ENCODE measurements at places on chromosomes 16 and 17.

GRCh38 chr17:81328489-81328888 lies 33.4 kb upstream of the SLC38A10 start:
- DNase-seq, result no peak

DNA sequence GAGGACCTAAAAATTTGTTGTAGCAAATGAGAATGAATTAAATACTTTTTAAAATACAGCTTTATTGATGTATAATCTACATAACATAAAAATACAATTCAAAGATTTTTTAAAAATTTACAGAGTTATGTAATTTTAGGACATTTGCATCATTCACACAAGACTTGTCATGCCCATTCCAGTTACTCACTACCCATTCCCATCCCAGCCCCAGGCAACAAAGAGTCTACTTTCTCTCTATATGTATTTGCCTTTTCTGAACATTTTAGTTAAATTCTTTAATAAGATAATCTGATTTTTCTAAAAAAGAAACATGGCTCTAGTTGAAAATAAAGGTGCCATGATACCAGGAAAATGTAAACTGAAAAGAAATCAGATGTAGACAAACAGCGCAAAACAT lies 354.2 kb downstream of the PMP22 start:
- DNase-seq, result no peak

DNA sequence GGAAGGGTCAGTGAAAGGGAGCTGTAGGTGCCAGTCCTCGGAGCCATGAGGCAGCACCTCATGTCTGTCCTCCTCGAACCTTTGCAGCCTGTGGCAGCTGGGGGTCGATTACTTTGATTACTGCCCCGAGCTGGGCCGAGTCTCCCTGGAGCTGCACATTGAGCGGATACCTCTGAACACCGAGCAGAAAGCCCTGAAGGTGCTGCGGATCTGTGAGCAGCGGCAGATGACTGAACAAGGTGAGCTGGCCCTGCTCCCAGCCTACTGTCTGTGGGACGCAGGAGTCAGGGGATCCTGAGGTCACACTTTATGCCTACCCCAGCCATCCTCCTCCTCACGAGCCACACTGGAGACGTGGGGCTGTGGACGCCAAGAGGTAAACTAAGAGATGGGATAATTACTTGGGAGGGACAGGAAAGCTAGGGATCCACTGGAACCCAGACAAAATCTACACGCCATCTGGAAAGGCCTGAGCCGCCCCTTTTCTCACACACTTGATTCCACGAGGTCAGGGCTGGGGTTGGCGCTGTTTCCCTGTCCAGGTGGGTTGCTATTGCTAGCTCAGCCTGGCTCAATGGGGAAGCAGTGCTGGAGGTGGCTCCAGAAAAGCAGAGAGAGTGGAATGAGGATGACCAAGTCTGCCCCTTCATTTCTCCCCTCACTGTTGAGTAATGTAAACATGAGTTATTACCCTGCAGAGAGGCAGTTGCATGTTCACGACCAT lies 26.4 kb downstream of the NUP85 start:
- no peak for DNase-seq

- no peak for DNase-seq
Observed at GRCh38 chr16:49305406-49305805, 23.8 kb upstream of the CBLN1 start.

- no peak for DNase-seq
Observed at GRCh38 chr16:77599793-77600415, 122.4 kb upstream of the NUDT7 start.

DNA sequence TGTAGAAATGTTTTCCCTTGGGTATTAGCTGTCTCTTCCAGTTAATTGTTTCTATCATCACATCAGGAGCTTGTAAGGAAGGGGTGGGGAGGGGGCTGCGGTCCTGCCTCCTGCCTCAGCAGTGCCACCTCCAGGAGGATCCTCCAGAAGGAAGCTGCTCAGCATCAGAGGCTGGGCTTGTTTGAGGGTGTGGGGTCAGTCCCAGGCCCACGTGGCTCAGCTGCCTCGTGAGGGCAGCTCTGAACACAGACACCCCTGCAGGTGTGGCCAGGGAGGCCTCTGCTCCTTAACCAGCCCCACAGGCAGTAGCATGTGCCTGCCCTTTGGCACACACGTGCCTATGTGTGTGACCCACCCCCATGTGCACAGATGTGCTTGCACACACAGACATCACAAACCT lies 46.3 kb downstream of the MRM1 start:
- no peak for DNase-seq

GRCh38 chr16:8430401-8430800 lies 159.9 kb downstream of the TMEM114 start:
- no peak for DNase-seq

DNA sequence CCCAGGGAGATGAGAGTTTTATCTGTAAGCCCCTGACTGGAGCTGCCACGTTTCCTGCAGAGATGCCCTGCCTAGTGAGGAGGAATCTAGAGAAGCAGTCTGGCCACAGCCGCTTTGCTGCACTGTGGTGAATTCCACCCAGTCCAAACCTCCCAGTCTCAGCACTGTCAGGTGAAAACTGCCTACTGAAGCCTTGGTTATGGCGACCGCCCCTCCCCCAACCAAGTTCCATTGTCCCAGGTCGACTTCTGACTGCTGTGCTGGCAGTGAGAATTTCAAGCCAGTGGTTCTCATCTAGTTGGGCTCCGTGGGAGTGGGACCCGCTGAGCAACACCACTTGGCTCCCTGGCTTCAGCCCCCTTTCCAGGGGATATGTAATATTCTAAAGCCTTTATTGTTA lies 10.2 kb upstream of the LYZL6 start:
- no peak for DNase-seq

- no peak for DNase-seq
Observed at GRCh38 chr17:33124871-33125551, 133.4 kb downstream of the SPACA3 start.

- no peak for DNase-seq
Observed at GRCh38 chr16:11593581-11593980, 6.9 kb upstream of the LITAF start.

DNA sequence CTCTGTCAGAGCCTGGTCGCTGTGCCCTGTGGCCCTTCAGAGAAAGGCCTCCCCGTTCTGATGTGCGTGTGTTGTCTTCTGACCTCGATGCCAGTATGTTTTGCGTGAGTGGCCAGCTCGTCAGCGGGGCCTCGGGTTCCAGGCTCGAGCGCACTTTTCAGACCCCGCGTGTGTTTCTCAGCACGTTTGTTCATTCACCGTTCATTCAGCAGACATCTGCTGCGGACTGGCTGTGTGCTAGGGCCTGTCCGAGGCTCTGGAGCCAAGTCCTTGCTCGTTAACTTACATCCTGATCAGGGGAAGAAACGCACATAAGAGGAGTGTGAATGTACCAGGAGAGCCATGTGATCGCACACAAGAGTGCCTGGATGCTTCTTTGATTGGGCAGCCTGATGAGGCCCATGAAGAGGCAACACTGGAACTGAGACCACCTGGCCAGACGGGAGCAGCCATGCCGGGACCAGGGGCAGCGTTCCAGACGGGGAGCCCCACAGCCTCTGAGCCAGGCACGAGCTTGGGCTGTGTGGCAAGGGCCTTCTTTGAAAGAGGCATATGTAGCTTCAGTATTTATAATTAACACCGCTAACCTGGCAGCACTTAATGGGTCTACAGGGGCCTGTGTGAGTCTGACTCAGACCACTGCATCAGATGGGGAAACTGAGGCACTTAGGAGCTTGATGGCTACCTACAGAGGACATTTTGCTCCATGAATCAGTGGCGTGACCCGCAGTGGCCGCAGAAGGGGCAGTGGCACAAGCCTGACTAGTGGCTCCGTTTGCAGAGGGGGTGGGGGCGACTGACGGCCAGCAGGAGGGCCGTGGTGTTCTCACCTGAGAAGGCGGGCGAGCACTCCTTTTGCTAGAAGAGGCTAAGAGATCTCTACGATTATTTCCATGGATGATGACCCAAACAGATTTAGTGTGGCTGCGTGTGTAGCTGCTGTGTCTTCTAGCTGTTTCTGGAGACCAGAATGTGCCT lies 187.9 kb upstream of the CHMP6 start:
- DNase-seq, result no peak

- peak; percentile 73 for DNase-seq
Observed at GRCh38 chr17:21252796-21253645, at the start of gene NATD1. Gene NATD1 (minus strand): TSS chr17:21253410. CDS start chr17:21253264, 146 bp downstream.

GRCh38 chr16:79421126-79421525 lies 179.4 kb downstream of the MAF start:
- no peak for DNase-seq

GRCh38 chr17:71392715-71393567 lies 727.9 kb upstream of the SOX9 start:
- no peak for DNase-seq

DNA sequence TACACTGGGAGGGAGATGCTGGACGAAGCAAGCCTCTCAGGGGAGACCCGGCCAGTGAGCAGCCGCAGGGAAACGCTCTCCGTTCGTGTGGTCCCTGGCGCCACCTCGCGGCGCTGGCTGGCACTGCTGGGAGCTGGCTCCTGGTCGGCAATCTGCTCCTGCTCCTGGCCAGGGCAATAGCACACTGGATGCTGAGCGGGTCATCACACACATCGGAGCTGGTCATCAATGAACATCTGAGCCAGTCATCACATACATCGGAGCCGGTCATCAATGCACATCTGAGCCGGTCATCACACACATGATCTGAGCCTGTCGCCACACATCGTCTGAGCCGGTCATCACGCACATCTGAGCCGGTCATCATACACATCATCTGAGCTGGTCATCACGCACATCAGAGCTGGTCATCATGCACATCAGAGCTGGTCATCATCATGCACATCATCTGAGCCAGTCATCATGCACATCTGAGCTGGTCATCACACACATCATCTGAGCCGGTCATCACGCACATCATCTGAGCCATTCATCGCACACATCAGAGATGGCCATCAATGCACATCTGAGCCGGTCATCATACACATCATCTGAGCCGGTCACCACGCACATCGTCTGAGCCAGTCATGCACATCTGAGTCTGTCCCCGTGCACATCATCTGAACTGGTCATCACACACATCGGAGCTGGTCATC lies 217.3 kb downstream of the RBFOX3 start:
- DNase-seq, result peak; percentile 51

DNA sequence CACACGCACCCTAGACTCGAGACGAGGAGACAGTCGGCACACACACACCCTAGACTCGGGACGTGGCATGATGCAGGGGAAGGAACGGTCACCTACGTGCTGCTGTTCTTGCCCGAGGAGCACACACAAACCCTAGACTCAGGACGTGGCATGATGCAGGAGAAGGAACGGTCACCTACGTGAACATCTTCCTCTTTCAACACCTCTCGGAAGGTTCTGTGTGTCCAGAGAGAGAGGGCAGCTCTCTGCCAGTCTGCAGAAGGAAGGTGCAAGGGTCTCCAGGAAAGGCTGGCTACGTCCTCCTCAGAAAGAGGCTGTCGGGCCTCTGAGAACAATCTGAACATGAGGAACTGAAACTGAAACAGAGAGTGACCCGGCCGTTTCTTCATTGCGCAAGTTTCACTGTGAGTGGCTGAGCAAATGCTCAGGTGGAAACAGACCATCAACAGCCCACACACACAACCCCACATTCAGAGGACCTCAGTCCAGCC lies 43.4 kb downstream of the ZNF276 start:
- no peak for DNase-seq

DNA sequence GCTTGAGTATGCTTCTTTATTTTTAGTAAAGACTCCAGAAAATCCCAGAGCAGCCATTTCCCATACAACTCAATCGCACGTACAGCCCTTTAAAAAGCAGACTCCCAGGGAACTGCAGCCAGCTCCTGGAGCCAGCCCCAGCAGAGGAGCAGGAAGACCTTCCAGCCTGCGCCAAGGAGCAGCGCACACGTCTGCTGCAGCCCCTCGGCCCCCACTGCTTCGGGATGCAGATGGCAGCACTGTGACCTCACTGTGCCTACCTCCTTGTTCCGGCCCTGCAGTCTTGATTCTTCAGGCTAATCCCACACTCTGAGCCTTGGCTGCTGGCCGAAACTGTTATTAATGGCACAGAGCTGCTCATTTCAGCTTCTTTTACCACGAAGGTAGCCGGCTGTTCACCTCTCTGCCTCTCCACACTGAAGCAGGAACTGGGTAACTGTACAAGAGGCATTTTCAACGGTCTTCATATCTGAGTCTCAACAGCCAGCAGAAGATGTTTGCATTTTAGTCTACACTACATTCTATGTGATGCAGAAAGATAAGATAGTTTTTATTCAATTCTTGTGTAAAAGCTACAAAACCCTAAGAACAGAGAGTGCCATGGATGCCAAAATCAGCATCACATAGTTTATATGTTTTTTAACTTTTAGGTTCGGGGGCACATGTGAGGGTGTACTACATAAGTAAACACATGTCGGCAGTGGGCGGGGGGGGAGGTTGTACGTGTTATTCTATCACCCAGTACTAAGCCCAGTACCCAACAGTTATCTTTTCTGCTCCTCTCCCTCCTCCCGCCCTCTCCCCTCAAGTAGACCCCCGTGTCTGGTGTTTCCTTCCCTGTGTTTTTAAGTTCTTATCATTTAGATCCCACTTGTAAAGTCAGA lies 130.9 kb downstream of the ANKRD11 start:
- DNase-seq, result no peak

DNA sequence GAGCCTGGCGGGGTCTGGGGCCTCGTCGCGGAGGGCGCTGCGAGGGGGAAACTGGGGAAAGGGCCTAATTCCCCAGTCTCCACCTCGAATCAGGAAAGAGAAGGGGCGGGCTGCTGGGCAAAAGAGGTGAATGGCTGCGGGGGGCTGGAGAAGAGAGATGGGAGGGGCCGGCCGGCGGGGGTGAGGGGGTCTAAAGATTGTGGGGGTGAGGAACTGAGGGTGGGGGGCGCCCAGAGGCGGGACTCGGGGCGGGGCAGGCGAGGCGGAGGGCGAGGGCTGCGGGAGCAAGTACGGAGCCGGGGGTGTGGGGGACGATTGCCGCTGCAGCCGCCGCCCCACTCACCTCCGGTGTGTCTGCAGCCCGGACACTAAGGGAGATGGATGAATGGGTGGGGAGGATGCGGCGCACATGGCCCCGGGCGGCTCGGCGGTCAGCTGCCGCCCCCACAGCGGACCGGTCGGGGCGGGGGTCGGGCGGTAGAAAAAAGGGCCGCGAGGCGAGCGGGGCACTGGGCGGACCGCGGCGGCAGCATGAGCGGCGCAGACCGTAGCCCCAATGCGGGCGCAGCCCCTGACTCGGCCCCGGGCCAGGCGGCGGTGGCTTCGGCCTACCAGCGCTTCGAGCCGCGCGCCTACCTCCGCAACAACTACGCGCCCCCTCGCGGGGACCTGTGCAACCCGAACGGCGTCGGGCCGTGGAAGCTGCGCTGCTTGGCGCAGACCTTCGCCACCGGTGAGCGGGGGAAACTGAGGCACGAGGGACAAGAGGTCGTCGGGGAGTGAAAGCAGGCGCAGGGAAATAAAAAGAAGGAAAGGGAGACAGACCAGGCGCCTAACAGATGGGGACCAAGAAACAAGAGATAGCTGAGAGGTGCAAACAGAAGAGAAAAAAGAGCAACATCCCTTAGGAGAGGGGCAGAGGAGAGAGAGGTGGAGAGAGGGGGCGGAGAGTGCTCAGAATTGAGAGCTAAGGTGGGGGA lies at the start of gene PNMT:
TSS of gene PNMT (plus strand) at position 509 of the 980 bp plus-strand sequence. CDS start at position 532, 23 bp downstream.
- DNase-seq, result peak; percentile 49

DNA sequence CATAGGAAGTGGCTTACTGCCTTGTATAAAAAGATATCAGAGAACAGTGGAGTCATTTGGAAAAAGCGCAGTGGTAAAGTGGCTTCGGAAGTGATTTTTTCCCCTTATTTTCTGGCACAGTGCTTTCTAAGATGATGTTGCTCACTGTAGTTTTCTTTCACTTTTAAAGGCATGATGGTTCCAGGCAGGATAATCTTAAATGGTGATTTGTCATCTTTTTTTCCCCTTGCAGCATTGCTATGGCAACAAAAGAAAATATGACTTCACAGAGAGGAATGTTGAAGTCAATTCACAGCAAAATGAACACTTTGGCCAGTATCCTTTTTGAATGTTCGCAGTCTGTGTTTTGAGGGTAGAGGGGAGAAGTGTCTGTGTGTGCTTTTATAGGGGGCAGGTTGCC lies 42.5 kb downstream of the GOSR1 start:
- no peak for DNase-seq
